NCI-H146 (cell line): ENCODE measurements at places on chromosomes 4 and X.

- no peak for DNase-seq
Measured at GRCh38 chr4:117771647-117772337, 262.5 kb upstream of the NDST3 start.

DNA sequence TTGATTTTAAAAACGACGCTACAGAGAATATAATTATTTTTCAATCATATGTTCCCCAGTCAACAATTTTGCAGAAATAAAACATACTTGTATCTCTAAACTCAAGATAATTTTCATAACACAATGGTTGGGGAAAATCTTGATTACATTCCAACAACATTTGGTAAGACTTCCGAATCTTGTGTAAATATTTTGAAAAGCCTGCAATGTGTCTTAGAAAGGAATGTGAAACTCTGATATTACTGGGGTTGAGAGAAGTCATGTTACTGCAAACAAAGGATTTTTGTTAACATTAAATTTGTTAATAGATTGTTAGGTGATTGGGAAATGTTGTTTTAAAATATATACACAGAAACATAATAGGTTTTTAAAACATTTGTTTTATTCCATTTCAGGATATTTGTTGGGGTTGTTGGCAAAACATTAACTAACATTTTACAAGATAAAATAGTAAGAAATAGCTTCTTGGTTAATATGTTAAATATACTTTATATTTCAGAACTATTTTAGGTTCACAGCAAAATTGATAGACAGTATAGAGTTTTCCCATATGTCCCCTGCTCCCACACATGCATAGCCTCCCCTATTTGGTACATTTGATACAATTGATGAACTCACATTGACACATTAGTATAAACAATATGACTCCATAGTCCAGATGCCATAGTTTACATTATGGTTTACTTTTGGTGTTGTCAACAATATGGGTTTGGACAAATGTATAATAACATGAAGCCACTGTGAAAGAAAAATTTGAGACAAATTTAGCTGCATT is 218.6 kb upstream of the FAM47A start:
- DNase-seq = no peak

- DNase-seq = no peak
Measured at GRCh38 chrX:77572322-77572721, 125.1 kb downstream of the FGF16 start.

GRCh38 chrX:10107483-10107882 is 49.3 kb upstream of the CLCN4 start:
- no peak for DNase-seq

- no peak for DNase-seq
Measured at GRCh38 chrX:141415889-141416288, 168.6 kb downstream of the SPANXA1 start.

- DNase-seq = no peak
Measured at GRCh38 chr4:8040607-8041006, 100.9 kb upstream of the AFAP1 start.

GRCh38 chrX:96311366-96311765 is 373.3 kb upstream of the DIAPH2 start:
- DNase-seq = no peak

DNA sequence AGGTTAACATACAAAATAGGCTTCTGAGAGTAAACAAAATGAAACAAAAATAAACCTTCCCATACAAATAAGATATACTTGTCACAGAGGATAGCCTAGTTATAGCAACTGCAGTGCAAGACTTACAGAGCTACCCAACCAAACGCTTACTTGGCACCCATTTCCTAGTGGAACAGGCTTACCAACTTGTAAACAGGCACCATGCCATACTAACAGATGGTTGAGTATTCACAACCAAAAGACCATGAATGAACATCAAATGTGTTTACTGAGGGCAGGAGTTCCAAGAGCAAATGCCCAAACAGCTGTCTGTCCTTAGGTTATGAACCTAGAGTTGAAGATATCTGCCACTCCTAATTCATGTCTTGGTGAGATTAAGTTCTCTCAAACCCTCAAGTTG is 2629.2 kb downstream of the PCDH7 start:
- DNase-seq = no peak

DNA sequence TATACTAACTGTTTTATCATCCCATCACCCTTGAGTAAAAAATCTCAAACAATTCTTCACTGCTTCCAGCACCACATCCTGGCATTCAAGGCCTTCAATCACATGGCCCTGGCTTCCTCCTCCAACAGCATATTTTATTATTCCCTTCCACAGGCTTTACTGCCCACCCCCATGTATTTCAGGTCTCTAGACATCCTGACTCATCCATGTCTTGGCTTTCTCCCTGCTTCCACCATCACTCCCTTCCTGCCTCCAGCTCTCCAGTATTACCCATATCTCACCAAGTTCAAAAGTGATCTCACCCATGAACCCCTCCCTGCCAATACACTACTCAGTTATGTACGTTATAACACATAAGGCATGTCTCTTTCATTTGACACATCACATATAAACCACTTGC is 34.7 kb upstream of the PLAC1 start:
- DNase-seq = no peak

DNA sequence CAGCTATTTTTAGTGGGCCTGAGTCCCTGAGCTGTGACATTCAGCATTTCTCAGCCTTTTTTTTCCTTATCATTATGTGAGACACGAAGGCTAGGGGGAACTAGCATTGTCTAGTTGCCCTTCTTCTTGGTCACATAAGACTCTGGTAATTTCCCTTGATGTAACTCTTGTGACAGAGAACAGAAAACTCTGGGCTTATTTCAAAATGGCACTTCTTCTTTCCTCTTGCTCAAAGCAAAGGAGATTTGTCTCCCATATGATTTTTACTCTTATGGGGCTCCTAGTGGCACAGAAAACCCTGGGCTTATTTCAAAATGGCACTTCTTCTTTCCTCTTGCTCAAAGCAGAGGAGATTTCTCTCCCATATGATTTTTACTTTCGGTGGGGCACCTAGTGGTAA is 14.7 kb downstream of the ATXN3L start:
- no peak for DNase-seq
